ENCODE measurements at places on chromosomes 4 and X.
A peak's percentile ranks its signal among the peaks of the same experiment; 100 is the strongest.

DNA sequence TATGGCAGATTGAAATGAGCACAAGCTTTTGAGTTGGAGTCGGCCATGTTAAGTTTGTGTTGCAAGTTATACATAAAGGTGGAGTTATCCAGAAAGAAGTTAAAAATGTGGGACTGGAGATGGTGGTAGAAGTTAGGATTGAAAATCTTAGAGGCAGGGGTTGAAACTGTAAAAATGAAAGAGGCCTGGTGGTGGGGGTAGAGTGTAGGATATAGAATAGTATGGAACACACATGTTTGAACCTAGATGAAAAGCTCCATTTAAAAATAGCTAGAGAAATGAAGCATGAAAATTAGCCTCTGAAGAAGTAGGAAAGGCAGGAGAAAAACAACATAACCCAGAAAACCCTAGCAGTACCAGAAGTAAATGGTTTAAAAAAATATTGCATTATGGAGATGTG is 131.8 kb upstream of the ENPEP start:
- no peak for DNase-seq

DNA sequence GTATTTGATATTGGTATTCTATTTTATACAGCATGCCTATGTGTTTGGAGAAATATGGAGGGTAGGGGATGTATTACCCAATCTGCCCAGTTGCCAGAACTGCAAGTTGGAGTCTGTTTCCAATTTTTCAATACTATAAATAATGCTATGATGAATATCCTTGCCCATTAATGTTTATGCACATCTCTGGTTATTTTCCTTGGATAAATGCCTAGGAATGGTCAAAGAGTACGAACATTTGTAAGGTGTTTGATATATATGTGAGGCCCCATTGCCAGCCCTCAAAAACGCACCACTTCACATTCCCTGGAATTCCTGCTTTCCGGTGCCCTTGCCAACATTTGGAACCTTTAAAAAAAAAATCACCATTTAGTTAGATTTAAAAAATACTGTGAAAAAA is 34.3 kb downstream of the CLDN34 start:
- DNase-seq = no peak

DNA sequence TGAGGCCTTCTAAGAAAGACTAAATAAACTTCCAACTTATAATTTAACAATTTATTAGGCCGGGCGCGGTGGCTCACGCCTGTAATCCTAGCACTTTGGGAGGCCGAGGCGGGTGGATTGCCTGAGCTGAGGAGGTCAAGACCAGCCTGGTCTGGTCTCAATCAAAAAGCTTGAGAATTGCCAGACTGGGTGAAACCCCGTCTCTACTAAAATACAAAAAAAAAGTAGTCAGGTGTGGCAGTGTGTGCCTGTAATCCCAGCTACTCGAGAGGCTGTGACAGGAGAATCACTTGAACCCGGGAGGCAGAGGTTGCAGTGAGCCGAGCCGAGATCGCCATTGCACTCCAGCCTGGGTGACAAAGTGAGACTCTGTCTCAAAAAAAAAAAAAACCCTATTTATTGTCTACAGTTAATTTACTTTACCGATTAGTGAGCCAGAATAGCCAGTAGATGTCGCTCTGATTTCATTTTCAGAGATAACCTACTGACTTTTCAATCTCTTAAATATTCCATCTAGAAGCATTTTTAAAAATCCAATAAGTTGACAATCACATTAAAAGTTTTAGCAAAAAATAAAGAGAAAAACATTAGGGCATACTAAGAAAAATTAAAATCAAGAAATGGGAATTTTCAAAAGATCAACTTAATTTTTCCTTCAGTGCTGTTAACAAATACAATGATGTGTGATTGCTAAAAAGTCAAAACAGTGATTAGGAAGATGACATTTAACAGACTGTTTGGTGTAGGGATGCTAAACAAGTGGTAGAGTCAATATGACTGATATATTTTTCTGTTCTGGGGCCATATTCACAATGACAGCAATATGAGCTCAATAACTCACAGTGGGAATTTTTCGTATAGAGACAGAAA is 4.3 kb upstream of the SHROOM3 start:
- DNase-seq = peak; percentile 33

GRCh38 chrX:39762266-39762841 is 335.4 kb downstream of the BCOR start:
- DNase-seq = no peak

- no peak for DNase-seq
Observed at GRCh38 chr4:10673817-10674369, 10.7 kb downstream of the CLNK start.

- no peak for DNase-seq
Observed at GRCh38 chr4:122636697-122637096, 15.8 kb upstream of the IL21 start.

GRCh38 chr4:44670506-44671199 is 7.6 kb upstream of the GUF1 start:
- no peak for DNase-seq

GRCh38 chrX:110992611-110993010 is 103.4 kb upstream of the PAK3 start:
- DNase-seq = peak; percentile 4

DNA sequence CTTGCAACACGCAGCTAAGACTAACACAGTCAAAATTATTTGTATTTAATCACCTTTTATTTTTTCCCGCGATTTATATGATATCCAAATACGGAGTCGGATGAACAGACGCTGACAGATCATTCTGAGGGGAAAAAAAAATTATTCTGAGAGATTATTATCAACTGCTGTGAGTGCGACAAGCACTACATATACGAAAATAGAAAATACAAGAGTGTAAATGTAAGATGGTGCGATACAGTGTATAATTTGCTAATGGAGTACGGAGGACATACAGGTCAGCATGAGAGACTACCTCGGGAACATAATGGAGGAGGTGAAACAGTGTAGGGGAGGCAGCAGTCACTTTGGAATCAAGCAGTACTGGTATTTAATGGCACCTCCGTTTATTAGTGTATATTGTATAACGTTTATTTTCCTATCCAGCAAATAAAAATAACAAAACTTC is 2.8 kb upstream of the LIN54 start:
- no peak for DNase-seq

GRCh38 chr4:98473046-98473445 is 185.4 kb downstream of the TSPAN5 start:
- DNase-seq = peak; percentile 54

DNA sequence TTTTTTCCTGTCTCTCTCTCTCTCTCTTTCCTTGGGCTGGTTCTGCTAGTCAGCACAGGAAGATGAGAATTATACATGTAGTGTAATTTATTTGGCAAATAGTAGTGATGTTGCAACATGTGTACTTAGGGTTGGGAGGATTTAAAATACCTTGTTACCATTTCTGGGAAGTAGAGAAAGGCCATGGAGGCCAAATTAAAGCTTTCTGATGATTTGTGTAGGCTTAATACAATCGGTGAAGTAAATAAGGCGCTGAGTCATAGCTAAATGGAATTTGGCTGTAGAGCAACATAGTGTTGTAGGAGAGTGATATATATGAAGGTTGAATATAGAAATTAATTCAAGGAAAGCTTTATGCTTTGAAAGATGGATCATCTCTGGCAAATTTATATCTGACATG is 295.3 kb downstream of the GRID2 start:
- DNase-seq = no peak

DNA sequence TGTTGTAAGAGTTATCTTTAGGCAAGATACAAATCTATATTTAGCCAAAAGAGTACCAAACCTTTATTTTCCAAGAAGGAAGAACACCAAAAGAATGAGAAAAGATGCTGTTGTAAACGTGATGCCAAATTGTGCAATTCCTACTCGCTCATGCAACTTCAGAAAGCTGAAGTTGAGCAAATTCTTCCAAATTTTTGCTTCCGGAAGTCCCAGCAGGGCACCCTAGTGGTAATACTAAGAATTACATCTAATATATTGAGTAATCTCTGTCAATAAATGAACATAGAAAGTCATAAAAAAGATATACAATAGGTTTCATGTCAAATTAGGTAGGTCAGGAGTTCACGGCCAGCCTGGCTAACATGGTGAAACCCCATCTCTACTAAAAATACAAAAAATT is 36.0 kb upstream of the SMARCAD1 start:
- no peak for DNase-seq

- no peak for DNase-seq
Observed at GRCh38 chr4:98068495-98068894, 74.8 kb downstream of the STPG2 start.
